ENCODE measurements at places on chromosomes 3 and 15.

DNA sequence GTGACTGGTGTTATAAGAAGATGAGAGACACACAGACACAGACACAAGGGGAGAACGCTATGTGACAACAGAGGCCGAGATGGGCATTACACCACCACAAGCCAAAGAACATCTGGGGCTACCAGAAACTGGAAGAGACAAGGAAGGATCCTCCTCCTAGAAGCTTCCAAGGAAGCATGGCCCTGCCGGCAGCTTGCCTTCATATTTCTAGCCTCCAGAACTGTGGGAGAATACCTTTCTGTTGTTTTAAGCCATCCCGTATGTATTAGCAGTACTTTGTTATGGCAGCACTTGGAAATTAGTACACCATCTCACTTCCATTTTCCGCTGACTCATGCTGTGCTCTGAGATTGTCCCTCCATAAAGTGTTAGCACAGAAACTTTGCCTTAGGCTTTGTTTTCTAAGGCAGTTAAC, 38.7 kb upstream of the CA12 start:
- peak; percentile 23 for DNase-seq

GRCh38 chr15:64369078-64369607, 12.1 kb downstream of the PCLAF start:
- no peak for DNase-seq

- no peak for DNase-seq
Measured at GRCh38 chr15:101692801-101693598, 31.3 kb downstream of the TARS3 start.

DNA sequence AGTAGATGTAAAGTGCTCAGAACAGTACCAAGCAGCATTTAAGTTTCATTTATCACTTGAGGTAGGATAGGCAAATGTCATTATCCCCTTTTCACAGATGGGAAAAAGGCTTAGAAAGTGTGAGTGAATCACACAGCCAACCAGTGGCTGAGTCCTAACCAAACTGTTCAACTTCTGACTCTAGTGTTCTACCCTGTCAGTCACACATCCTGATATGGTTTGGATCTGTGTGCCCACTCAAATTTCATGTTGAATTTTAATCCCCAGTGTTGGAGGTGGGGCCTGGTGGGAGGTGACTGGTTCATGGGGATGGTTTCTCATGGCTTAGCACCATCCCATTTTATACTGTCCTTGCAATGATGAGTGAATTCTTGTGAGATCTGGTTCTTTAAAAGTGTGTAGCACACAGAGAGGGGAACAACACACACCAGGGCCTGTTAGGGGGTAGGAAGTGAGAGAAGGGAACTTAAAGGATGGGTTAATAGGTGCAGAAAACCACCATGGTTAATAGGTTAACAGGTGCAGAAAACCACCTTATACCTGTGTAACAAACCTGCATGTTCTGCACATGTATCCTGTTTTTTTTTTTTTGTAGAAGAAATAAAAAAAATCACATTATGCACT, 304.7 kb downstream of the SUCLG2 start:
- no peak for DNase-seq

GRCh38 chr15:71709808-71710418, 100.4 kb upstream of the NR2E3 start:
- DNase-seq: no peak

DNA sequence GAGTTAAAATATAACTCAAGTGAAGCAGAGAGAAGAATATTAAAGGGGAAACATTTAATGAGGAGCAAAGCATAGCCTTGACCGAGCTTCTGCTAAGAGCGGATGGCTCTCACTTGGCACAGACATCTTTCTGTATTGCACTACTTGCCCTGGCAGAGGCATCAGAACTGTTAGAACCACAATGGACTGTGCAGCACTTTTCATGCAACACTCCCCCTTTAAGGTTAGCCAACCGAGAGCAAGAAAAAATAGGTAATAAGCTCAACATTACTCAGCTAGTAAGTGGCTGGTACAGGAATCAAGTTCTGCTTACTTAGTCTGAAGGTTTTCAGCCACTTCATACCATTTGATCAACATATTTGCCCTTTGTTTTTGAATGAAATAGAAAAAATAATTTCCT, 33.7 kb downstream of the CRTC3 start:
- no peak for DNase-seq

DNA sequence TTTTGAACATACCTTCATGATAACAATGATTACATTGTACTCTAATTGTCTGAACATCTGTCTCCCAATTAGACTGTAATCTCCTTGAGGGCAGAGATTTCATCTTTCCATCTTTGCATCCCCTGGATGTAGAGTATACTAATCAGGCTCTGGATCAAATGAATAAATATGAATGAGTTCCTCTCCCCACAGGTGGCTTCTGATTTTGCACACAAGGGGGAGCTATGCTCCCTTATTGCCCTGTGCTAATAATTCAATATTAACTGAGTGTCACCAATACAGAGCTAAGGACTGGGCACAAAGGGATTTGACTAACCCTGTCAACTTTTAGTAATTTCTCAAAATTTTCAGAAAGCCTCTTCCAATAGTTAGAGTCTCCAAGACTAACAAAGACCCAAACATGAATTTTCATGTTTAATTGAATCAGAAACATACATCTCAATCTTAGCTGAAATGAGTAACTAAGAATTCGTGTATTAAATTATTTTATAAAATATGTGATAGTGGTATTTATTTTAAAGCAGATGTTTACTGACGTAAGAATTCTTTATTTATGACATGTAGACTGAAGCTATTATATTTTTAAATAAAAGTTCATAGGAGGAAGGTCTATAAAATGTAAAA, 3.0 kb downstream of the DUOXA1 start:
- DNase-seq: no peak

GRCh38 chr3:122415762-122416654, at the start of gene WDR5B:
WDR5B (minus strand) TSS chr3:122416062; CDS start chr3:122415528, 534 bp downstream.
- peak; percentile 99 for DNase-seq

DNA sequence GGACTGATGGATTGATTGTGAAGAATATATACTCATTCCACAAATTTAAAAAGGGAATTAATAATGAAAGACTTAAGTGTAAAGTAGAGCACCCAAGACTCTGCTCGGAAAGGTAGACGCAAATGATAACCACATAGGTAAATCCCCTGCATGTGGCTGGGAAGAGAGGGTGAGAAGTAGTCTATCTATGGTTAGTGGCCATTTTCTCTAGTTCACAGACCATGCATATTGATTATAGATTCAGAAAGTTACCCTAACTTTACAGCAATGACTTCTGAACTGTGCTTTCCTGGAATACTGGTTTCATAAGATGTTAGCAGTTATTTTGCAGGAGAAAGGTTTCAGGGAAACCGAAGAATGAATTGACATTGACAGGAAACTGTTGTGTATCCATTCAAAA, 51.7 kb downstream of the CASR start:
- DNase-seq: no peak

DNA sequence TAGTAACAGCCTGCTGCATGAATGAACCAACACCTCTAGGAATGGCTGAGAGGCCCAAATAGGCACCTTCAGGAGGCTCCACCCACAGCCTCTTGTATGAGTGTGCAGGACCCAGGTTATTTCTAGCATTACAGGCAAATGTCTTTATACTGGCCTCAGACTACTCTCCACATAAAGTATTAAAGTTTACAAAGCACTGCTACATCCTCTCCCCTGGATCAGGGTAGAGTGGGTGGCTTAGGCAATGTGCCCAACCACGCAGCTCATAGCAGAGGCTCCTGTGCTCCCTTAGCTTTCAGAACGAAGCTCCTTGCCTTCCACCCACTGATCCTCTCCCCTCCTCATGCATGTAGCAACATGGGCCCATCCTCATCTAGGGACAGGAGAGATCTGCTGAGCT, 16.3 kb downstream of the TMEM43 start:
- no peak for DNase-seq
